Activated CD4-positive, CD25-positive, alpha-beta regulatory T cell treated with anti-CD3 and anti-CD28 coated beads, Interleukin-2, amount 50 U/mL, for 72 hours (primary cell): ENCODE measurements at places on chromosomes 11 and 22.

- DNase-seq, result no peak
These were observed 43.9 kb upstream of the BID start for GRCh38 chr22:17818180-17818579.

DNA sequence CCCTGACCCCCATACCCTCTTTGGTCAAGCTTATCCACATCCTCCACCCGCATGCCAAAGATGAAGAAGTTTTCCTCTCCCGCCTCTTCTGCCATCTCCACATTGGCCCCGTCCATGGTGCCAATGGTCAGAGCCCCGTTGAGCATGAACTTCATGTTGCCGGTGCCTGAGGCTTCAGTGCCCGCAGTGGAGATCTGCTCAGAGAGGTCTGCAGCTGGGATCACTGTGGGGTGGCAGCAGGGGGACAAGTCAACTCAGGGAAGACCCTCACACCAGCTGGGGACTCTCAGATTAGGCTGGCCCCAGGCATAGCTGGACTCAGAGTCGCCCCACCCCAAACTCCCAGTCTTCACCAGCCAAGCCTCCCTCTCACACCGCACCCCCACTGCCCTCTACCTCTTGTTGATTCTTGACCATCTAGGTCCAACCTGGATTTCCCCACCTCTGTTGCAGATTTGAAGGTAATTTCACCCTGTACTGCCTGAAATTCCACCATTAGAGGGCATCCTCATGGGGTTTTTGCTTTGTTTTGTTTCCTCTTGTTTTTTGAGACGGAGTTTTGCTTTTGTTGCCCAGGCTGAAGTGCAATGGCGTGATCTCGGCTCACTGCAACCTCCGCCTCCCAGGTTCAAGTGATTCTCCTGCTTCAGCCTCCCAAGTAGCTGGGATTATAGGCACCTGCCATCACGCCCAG lies 6.6 kb upstream of the RASGRP2 start:
- DNase-seq, result no peak

- no peak for DNase-seq
These were observed 42.0 kb upstream of the CARS1 start for GRCh38 chr11:3099178-3099577.

DNA sequence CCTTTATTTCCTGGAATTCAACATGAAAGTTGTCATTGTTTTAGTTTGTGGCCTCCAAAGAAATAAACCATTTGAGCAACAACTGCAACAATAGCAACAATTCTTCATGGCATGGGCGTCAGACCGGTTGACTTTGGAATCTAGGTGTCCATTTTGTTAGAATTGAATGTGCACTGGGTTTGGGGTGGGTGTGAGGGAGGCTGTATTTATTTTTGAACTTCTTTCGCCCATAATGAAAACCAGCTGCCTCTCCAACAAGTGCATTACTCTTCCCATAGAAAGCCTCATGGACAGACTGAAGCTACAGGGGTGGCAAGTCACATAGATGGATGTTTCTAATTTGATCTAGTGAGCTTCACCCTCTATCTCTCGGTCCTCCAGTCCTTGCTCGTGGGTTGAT lies 85.4 kb downstream of the ADAMTS15 start:
- DNase-seq, result no peak

- no peak for DNase-seq
These were observed 565.4 kb downstream of the ETS1 start for GRCh38 chr11:128022007-128022368.

- DNase-seq, result no peak
These were observed 14.6 kb downstream of the PPME1 start for GRCh38 chr11:74185695-74186094.

DNA sequence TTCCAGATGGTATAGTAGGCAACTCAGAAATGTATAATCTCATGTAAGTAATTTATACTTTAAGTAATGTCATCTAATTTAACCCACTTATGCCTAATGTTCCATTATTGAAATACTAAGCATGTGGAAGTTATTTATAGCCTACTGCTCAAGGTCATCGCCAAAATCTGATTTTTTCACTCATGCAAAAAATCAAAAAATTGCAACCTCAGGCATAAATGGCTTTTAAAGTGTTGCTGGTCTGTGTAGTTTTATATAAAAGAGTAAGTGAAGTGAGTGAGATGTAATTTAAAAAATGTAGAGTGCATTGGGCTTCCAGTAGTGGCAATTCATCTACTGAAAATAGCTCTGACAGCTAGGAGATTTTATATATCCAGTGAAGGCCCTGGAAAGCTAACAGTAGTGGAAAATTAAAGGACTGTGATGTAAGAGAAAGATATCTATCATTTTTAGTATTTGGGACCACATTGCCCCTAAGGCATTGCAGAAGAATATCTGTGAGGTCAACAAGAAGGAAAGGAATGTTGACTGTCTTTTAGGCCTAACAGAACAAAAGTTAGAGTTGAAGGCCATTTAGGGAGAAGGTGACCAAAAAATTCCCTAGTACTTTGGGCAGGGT lies 624.5 kb upstream of the CHORDC1 start:
- DNase-seq, result no peak

DNA sequence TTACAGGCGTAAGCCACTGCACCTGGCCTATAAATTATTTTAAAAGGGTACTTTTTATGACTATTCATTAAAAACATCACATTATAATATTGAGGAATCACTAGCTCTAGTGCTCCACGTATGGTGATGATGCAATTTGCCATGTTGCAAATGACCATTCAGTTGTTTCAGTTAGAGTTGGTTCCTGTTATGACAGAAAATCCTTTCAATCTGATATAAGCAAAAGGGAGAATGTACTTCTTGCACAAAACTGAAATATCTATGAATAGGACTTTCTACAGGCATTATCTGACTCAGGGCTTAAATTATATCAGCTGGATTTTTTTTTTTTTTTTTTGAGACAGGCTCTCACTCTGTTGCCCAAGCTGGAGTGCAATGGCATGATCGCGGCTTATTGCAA lies 45.6 kb upstream of the RRM1 start:
- DNase-seq, result no peak

DNA sequence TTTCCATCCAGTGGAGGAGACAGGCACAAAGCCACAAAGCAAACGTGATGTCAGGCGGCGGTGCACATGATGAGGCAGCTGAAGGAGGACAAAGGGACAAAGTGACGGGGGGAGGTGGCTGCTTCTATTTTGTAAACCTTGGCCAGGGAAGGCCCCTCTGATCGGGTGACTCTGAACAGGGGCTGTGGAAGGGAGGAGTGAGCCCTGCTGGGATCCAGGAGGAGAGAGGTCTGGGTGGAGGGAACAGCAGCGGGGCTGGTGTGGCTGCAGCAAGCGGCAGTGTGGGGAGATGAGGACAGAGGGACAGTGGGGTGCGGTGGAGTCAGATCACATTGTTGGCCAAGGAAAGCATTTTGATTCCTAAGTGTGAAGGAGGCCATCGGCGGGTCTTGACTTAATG lies 36.7 kb downstream of the SHISAL1 start:
- DNase-seq, result no peak

- DNase-seq, result no peak
These were observed 272.1 kb downstream of the BRD1 start for GRCh38 chr22:49555526-49555925.

GRCh38 chr22:21076912-21077625 lies 31.3 kb downstream of the LRRC74B start:
- DNase-seq, result no peak

DNA sequence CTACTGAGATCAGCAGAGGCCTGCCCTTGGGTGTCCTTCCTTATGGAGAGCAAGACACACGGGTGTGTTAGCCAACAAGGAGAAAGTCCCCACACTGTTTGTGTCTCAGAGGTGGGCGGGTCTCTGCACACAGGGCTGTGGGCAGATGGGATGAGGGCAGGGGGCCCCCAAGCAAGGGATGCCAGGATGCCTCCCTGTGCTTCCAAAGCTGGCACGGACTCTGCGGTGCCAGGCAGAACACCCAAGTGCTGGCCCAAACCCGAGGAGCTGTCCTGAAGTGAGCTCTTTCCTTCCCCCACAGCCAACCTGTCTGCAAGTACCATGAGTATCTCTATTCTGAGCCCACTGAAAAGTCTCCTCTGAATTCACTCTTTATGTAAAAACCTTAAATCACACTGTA lies 273.3 kb downstream of the CTTN start:
- DNase-seq, result no peak

- DNase-seq, result no peak
These were observed 1.1 kb downstream of the GTPBP1 start for GRCh38 chr22:38706901-38707195.

- DNase-seq, result no peak
These were observed 89.1 kb upstream of the ISX start for GRCh38 chr22:34976886-34977285.

DNA sequence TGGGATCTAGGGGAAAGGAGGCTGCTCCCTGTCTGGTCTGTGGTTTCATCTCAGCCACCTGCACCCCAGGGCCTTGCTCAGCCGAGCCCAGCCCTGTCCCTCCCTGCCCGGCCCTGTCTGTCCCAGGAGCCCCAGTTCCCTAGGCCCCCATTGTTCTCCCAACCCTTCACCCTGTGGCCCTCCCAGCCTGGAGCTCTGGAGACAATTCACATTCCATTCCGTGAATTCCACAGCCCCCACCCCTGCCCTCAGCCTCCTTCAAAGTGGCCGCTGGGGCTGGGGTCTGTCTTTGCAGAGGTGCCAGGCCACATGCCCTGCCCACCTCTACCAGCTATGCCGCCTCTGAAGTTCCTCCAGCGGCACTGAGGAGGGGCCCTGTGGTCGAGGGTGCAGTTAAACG lies 77.9 kb upstream of the WNT11 start:
- no peak for DNase-seq

GRCh38 chr22:29860006-29860766 lies 22.1 kb upstream of the ASCC2 start:
- DNase-seq, result no peak

GRCh38 chr11:116481126-116481675 lies 291.6 kb downstream of the BUD13 start:
- DNase-seq, result no peak

DNA sequence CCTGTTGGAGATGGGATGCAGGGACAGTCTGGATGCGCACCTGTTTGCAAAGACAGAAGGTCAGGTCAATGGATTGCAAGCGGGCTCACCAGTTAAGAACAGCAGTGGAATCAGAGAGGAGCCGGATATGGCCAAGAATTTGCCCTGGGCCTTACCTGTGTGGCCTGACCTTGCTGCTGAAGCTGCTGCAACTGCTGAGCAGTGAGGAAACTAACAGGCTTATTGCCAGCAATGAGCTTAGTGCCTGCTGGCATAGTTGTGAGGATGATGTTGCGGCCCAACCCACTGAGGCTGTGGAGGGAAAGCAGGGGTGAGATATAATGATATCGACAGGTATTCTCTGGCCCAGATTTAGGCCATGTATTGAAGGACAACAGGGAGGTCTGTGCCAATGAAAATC lies 30.6 kb downstream of the NFRKB start:
- no peak for DNase-seq

- no peak for DNase-seq
These were observed 37.9 kb downstream of the SCUBE2 start for GRCh38 chr11:9053316-9054035.

DNA sequence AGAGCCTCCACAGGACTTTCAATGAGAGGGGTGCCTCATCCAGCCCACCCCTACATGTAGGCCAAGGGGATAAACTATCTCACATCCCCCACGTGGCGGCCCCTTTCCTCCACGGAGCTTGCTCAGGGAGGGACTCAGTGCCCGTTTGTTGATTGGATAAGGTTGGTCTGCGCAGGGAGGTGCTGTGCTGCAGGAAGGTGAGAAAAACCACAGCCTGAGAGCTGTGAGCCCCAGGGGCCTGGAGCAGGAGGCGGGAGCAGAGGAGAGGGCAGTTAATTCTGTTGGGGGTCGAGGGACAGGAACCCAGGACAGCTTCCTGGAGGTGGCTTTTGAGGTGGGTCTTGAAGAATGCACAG lies 31.9 kb upstream of the ATXN10 start:
- DNase-seq, result no peak

DNA sequence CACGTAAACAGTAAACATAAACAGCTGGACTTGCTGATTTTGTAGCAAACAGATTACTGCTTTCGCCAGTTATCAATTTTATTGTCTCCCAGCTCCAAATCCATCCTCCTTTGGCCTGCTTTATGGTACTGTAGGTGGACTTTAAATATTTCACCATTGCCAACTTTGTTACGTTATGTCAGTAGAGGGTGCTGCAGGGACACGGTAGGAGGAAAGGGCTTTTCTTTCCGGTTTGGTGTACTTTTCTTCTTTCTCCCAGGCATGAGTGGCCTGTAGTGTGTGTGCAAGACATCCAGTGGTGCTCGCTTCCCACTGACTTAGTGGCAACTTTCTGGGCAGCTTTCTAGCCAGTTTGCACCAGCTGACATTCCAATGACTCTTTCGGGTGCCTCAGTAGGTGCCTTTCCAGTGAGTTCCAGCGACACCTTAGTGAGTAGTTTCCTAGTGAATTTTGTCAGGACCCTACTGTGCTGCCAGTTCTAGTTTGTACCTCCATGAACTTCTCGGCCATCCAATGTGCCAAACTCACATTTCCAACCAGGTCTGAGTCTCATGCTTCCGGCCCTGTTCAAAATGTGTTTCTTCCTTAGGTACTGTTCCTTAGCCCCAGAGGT lies 267.6 kb upstream of the TENM4 start:
- DNase-seq, result no peak

GRCh38 chr11:32586576-32587190 lies 3.1 kb downstream of the EIF3M start:
- no peak for DNase-seq

- DNase-seq, result no peak
These were observed 42.2 kb downstream of the MRTFA start for GRCh38 chr22:40594346-40594745.

GRCh38 chr11:13042873-13043342 lies 33.8 kb downstream of the RASSF10 start:
- no peak for DNase-seq

DNA sequence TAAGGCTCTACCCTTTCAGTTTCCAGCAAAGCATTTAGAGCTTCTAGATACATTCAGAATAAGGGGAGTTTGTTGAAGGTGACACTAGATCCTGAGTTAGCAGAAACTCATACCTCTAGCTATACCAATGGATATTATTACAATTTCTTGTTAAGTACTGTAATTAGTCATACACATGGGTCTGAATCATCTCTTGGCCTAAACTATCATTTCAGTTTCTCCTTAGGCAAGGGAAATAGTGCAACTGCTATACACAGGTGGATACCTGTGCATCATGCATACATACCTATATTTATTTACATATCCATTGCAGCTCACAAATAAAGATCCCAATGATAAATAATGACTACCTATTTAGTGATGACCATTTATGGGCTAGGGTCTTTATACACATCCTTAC lies 45.1 kb upstream of the PAX6 start:
- DNase-seq, result no peak

DNA sequence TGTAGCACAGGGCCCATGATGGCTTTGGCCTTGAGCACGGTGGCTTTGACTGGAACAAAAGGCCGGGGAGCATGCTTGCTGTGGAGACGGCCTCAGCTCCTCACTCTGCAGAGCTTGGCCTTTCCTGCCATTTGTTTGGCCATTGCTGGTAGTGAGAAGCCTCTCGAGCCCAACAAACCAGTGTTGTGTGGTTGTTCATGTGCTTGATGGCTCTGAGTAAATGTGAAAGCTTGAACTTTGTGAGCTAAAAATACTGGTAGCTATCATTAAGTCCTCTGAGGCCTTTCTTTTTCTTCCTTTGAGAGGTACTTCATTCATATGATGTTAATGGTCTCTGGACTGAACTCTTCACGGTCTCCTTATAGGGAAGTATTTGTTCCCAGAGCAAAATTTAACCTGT lies 39.6 kb downstream of the NAT10 start:
- no peak for DNase-seq
